CD4-positive, alpha-beta T cell treated with Interferon alpha-2 for 1 hour (primary cell): ENCODE measurements at places on chromosomes 7 and 10.

DNA sequence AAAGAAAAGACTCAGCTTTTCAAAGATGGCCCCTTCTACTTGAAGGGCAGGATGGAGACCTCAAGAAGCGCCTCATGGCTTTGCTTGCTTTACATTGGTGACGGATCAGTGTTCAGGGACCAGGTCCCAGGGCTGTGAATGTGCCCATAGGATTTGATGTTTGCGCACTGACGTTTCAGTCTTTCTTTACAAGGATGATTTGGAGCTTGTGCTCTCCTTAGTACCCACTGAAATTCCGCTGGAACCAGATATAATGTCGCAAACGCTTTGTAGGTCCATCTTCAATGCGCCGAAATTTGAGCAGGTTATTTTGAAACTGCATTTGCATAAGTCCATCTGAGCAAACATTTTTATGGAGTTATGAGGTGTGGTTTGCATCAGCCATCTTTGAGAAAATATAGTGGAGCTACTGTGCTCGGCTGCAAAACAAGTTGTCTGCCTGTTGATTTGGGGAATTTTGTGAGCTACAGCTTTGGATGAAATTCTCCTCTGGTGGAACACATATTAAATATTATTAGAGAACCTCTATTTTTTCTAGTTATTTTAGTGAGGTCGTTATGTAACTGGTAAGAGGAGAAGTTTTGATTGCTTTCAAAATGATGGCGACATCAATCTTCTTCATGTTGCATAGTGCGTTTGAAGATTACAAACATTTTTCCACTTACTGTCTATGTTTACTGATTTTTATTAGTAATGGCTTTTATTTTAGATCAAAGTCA lies 2.4 kb downstream of the RBM20 start:
- no peak for DNase-seq

GRCh38 chr7:109179601-109180000 lies 609.9 kb downstream of the DNAJB9 start:
- no peak for DNase-seq

DNA sequence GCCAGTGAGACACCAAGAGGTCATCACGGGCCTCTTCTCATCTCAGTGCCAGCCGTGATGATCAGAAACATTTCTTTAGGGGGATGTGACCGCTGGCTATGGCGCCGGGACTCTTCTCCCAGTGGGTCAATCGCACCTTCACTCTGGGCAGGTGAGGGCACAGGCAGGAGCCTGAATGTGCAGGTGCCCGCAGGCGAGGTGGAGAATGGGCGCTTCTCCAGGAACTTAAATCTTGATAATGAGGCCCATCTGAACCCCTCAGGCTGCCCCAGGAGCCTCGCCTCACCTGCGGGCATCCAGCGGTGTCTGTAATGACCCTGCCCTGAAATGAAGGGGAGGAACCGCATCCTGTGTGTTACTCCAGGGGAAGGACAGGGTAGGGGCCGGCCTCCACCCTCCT lies 204.7 kb downstream of the ADARB2 start:
- DNase-seq = no peak

- no peak for DNase-seq
Observed at GRCh38 chr10:29176845-29177832, 111.7 kb upstream of the LYZL1 start.

GRCh38 chr10:86872757-86873156 lies 84.7 kb downstream of the MMRN2 start:
- DNase-seq = no peak

GRCh38 chr10:91742229-91742628 lies 56.0 kb upstream of the TNKS2 start:
- DNase-seq = no peak

- no peak for DNase-seq
Observed at GRCh38 chr10:48461623-48462481, 143.0 kb downstream of the ARHGAP22 start.
